Calu3 (cell line): ENCODE measurements at places on chromosomes 4 and X. TPM values are rescaled to one million over a fixed set of nuclear protein-coding genes. Genes with fewer than 3 reads are reported as not detected.

GRCh38 chr4:57424232-57424897 lies 314.2 kb upstream of the IGFBP7 start:
- H3K36me3 ChIP-seq: no peaks in the 10 kb centered on the region
- DNase-seq: peak; percentile 10
- H3K27ac ChIP-seq: no peak overlapping the region
- no peaks in the 10 kb centered on the region for H3K27me3 ChIP-seq
- no peak overlapping the region for H3K4me3 ChIP-seq
- H3K4me1 ChIP-seq: no peaks in the 10 kb centered on the region

The NUDT11 gene
- 1.3 and 1.4 TPM in 2 replicates for total RNA-seq

The VEGFD gene
- total RNA-seq: 0.97 and 1.6 TPM in 2 replicates

The PDLIM3 gene
- 0.50 and 0.51 TPM in 2 replicates for total RNA-seq

The FLNA gene
- 973 and 1,240 TPM in 2 replicates for total RNA-seq
